Psoas muscle (tissue), 8 donors: ENCODE measurements at places on chromosomes 3 and 15. TPM values are rescaled to one million over a fixed set of nuclear protein-coding genes. Genes with fewer than 3 reads are reported as not detected.

The SCN11A gene
- total RNA-seq = not detected

The KLHL40 gene
- 480 TPM for total RNA-seq

The GNAT1 gene
- not detected for total RNA-seq

The SNTN gene
- not detected for total RNA-seq

The HHATL gene
- total RNA-seq = 166 TPM

The STARD5 gene
- total RNA-seq = 1.0 TPM

The SEMA3G gene
- total RNA-seq = 6.3 TPM
